ENCODE measurements at places on chromosomes 5 and 9.

GRCh38 chr5:66851306-66851705 lies 255.1 kb downstream of the MAST4 start:
- no peak for DNase-seq

DNA sequence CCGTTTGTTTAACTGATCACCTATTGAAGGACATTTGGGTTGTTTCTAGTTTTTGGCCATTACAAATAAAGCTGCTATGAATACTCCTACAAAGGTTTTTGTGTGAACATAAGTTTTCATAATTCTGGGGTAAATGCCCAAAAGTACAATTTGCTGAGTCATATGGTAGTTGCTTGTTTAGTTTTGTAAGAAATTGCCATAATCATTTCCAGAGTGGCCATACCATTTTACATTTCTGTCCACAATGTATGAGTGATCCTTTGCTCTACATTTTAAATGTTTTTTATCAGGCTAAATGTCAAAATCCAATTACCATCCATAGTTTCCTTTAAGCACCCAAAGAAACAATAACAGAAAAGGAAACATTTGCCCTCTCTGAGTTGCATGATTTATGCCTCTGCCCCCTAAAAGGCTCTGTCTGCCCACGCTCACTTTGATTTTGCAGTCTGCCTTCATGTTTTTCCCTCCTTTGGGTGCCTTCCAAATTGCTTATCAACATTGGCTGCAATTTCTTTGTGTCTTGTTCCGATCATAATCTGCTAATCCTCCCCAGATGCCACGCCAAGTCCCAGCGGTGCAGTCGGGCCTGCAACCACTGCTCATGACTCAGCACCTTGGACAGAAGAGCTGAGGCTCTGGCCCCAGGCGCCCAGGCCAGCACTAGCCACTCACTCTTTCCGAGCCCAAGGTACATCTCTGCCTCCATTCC lies 339.2 kb downstream of the PIK3R1 start:
- DNase-seq = no peak

- DNase-seq = no peak
Observed at GRCh38 chr5:150630461-150631325, 9.8 kb upstream of the SYNPO start.

DNA sequence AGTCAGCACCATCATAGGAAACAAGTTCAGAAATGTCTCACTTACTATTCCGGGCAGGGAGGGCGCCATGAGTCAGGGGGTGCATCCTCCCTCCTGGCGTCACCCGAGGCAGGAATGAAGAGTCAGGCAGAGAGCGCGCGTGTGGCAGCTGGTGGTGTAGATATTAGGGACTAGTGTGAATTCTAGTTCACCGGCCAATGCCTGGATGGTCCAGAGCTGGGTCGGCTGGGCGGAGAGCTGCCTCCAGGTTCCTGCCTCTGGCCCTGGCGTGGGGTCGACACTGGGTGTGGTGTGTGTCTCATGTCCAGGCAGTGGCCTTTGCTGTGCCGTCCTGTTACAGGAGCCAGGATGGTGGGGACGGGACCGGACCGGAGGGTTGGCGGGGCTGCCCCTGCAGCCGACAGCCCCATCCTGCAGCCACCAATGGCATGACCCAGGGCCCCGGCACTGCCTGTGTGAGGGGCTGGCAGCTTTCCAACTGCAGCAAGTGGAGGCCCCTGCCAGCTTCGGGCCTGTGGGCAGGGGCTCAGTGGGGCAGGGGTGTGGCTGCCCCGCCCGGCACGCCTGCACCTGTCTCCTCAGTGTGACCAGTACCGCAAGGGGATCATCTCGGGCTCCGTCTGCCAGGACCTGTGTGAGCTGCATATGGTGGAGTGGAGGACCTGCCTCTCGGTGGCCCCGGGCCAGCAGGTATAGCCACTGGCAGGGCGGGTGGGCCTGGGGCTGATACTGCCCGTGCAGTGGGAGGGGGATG lies 9.1 kb downstream of the DIPK1B start:
- no peak for DNase-seq

GRCh38 chr5:108386345-108387061 lies 4.6 kb upstream of the FBXL17 start:
- no peak for DNase-seq

DNA sequence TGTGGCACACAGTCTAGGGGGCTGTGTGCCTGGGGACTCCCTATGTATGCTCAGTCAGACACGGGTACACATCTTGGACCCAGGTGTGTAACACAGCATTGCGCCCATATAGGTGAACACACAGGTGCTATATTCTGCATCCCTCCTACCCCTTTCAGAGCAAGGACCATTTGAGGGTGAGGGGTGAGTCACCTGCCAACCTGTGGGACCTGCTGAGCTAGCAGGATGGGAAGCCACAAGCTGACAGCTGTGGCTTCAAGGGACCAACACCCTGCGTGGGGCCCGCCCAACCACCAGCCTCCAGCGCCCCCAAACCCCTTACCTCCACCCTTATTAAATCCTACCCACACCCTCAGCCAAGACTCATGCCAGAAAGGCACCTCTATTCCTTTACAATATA lies 14.6 kb upstream of the AQP7 start:
- peak; percentile 56 for DNase-seq

DNA sequence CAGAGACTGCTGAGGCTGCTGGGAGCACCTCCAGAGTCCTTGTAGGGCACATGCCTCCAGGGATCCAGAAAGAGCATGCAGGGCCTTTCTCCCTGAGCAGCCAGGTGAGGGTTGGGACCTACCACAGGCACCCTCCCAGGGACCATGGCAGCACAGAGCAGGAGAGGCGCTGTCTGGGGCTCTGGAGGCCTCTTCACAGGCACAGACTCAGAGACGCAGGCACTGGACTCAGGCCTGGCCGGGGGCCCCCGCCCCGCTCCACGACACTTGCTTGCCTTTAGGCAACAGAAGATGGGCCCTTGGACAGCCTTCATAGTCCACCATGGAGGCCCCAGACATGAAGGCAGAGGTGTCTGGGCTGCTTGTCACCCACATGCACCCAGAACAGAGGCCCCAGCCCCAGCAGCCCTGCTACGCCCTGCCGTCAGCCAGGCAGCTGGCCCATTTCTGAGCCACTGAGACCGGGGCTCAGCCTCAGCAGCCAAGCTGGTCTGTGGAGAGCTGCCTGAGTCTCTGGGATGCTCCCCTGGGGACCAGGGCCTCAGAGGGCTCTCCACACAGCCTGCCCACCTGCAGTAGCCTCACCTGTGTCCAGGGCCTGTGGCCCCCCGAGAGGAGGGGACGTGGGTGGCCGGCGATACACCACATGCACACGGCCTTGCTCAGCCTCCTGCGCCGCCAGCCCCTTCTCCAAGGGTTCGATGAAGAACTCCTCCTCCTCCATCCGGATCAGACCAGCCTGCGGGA lies 72.8 kb downstream of the ADAMTS2 start:
- DNase-seq = no peak

DNA sequence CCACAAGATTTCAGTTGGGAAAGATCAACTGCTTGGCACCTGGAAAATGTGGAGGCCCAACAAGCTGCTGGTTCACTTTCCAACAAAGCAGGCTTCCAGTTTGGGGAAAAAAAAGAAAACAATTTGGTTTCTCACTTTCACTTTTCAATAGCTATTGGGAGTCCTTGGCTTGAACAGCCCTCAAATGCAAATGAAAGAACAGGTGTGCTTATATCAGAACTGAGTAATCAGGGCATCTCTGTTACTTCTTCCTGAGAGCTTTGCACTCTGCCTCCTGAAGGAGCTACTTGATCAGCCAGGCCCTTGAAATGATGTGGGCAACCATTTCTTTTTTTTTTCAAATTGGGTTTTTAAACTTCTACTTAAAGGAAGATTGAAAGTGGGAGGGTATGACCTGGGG lies 73.5 kb downstream of the MFAP3 start:
- no peak for DNase-seq

- DNase-seq = no peak
Observed at GRCh38 chr5:119343052-119343451, 12.8 kb upstream of the TNFAIP8 start.

GRCh38 chr9:93701494-93702218 lies 125.3 kb downstream of the PHF2 start:
- no peak for DNase-seq

- no peak for DNase-seq
Observed at GRCh38 chr5:159777049-159777660, 139.1 kb upstream of the ADRA1B start.

DNA sequence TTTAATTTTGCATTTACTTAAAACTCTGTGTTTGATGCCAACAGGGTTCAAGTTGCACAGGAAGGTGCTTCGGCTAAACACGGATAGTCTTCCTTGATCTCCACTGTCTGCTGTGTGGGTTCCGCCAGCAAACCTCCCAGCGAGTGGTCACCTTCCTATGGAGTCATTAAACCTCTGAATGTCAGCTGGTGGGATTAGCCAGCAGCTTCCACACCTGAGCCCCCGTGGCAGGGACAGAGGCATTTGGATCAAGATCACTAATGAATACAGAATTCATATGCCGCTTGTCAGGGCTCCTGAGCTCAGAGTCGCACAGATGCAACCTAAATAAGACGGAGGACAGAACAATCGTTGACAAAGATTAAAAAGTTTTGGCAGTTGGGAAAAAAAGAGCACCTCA lies 39.5 kb downstream of the PSMB7 start:
- DNase-seq = no peak

- no peak for DNase-seq
Observed at GRCh38 chr5:55668356-55668755, 43.8 kb downstream of the SLC38A9 start.

DNA sequence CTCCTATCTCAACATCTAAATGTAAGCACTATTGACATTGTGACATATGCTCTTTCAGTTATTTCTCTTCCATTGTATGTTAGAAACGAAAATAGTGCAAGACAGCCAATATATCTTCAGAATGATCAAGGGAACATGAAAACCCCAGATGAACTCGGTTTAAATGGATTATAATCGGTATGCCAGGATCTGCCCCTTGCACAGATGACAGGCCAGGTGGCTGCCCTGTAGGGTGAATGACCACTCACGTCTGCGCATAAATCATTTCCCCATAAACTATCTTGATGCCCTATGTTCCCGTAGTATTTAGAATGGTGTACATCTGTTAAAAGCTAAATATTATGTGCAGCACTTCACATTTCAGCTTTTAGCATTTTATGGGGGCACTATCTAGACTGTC lies 69.7 kb upstream of the RANBP3L start:
- DNase-seq = no peak

- no peak for DNase-seq
Observed at GRCh38 chr5:108101821-108102220, 280.1 kb downstream of the FBXL17 start.

DNA sequence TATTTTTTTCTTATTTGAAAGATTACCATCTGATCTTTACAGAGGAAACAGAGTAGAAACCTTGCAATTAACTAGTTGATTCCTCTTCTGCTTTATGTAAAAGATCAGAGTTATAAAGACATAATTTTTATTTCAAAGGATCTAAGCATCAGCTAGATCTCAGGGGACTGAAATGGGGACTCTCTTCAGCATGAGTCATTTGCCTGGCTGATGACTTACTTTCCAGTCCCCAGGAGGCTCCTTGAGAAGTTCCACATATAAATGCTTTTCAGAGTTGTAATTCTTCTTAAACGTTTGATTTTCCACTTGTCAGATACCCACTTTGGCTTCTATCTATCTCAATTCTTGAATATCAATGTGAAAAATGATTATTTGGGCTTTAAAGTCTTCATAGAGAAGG lies 389.4 kb downstream of the RAB3C start:
- no peak for DNase-seq

DNA sequence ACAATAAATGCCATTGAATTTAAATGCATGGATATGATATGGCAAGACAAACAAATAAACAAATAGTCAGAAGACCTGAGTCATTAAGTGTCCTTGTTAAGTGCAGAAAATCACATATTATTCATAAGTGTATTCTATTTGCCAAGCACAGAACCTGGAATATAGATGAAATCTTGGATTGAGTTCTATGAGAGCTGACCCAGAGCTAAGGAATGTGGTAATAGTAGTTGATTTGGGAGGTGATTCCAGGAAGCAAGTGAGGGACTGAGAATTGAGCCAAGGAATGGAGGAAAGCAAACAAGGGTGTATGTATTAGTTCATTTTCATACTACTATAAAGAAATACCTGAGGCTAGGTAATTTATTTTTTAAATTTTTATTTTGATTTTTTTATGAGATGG lies 208.9 kb downstream of the TRIM32 start:
- DNase-seq = no peak

- DNase-seq = no peak
Observed at GRCh38 chr5:159343295-159344094, 13.2 kb upstream of the IL12B start.

DNA sequence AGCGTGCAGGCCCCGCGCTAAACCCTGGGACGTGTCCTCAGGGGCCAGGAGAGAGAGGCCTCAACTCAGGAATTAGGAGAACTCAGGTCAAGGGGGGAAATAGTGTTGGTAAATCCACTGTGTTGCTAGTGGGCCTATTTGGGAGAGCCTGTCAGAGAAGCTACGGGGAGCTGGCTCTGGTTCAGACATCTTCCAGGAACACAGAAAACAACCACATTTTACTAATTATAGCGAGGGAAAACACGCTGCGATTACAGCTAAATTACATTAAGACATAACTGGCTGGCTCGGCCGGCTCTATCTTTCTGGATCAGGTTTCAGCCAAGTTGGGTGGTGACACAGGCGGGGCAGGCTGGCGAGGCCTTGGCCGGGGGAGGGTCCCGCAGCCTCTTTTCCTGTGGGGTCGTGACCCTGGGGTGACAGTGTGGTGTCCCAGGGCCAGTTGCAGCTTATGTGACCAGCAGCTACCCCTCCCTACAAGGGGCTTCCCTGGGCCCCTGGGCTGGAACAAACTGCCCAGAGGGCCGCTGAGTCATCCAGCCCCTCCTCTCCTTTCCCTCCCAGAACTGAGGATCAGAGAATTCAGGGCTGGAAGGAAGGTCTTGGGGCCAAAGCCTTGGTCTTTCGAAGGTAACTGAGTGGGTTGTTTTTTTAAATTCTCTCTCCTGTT lies 75.1 kb downstream of the FGF18 start:
- no peak for DNase-seq

GRCh38 chr9:111144741-111145140 lies 106.5 kb upstream of the LPAR1 start:
- DNase-seq = no peak

- DNase-seq = no peak
Observed at GRCh38 chr5:14914623-14915260, 43.2 kb upstream of the ANKH start.

DNA sequence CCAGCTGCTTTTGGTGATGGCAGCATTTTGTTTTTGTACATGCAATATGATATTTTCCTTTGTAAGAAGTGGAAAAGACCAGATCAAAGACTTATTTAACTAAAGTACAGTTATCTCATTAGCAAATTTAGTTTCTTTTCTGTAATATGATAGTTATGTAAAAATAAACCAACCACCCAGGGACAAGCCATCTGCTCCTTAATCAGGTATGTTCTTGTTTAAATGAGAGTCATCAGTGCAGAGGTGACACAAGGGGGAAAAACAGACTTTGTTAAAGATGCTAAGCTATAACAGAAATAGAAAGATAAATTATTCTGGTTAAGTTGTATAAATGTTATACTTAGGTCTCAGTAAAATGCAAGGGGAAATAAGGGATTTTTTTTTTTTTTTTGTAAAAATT lies 805.7 kb upstream of the SEMA6A start:
- DNase-seq = no peak
